ENCODE measurements at places on chromosomes 6 and 20.

DNA sequence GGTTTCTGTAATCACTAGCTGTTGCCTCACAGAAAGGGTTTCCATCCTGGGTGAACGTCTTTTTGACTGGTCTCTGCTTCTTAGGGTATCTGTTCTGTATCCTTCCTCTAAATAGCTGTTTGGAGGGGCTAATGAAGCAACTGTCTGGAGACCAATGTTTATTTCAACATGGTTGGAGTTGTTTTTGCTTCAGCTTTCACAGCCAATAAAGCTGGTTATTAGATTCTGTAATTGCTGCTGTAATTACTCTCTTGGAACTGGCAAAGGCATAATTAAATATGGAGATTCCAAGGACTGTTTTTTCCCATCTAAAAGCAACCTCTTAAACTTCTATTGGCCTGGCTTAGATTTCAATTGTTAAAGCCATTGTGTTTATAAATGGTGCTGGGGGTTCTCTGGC, 31.9 kb downstream of the CHMP4B start:
- DNase-seq = no peak

- no peak for DNase-seq
Observed at GRCh38 chr6:38460186-38460585, 179.5 kb downstream of the BTBD9 start.

- no peak for DNase-seq
Observed at GRCh38 chr6:36692861-36693702, 4.5 kb upstream of the RAB44 start.

DNA sequence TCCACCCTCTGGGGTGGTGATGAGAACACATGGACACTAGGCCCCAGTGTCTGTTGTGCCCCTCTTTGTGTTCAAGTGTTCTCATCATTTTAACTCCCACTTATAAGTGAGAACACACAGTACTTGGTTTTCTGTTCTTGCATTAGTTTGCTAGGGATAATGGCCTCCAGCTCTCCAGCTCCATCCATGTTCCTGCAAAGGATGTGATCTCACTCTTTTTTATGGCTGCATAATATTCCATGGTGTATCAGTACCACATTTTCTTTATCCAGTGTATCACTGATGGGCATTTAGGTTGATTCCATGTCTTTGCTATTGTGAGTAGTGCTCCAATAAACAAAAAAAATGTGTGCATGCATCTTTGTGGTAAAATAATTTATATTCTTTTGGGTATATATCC, 67.4 kb downstream of the RWDD2A start:
- DNase-seq = no peak

- peak; percentile 35 for DNase-seq
Observed at GRCh38 chr20:53872561-53873229, 197.7 kb downstream of the BCAS1 start.

- no peak for DNase-seq
Observed at GRCh38 chr20:18254615-18255014, 33.7 kb upstream of the ZNF133 start.

DNA sequence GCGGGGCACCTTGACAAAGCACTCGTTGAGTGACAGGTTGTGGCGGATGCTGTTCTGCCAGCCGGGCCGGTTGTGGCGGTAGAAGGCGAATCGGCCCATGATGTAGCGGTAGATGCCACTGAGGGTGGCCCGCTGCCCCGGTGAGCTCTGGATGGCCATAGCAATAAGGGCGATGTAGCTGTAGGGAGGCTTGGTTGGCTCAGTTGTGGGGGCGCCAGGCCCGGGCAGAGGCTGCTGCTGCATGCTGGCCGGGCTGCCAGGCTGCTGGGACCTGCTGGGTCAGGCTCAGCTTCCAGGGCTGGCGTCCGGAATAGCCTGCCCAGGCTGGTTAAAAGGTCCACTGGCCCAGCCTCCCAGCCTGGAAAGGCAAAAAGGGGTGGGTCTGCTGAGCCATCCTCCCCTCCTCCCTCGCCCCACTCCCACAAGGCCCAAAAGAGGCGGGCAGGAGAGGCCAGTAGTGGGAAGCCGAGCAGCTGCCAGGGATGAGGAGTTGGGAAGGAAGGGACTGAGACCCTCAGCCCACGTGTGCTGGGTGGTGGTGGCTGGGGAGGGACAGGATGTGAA, at the start of gene FOXS1:
FOXS1 (minus strand) TSS at position 305 of the 564 bp plus-strand sequence; CDS start at position 243, 62 bp downstream.
- DNase-seq = no peak

- no peak for DNase-seq
Observed at GRCh38 chr6:14312587-14312986, 195.0 kb downstream of the CD83 start.

DNA sequence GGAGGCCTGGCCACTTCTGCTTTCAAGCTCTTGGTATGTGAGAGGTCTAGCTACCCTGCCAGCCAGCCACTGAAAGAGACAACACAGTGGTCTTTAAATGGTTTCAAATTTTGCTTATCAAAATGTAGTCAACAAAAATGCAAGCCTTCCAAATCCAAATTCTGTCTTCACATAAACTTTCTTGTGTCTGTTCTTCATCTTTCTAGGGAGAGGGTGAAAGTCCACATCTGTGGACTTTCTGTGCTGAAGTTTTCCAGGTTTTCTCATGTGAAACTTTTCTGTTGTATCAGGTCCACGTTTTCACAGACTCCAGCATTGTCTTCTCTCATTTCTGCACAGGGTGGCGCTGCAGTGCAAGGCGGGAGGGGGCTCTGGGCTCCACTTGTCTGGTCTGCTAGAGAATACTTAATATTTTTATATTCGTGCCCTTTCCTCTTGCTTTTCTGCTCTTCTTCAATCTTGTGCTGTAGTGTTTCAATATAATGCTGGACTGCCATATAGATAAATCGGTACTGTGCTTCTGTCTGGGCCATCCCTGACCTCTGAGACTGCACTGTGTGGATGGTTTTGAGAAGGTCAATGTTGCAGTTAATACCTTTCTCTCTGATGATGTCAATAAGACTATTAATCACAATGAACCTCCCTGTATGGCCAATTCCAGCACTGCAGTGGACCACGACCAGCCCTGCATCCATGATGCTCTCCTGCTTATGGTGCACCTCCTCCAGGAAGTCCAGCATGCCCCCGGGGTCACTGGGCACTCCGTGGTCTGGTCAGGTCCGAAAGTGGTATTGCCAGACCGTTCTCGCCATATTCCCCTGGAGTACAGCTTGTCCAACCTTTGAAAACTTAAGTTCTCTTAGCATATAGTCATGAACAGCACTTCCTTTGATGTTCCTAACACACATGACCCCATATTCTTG, 161.6 kb upstream of the TNFAIP3 start:
- peak; percentile 78 for DNase-seq

- DNase-seq = no peak
Observed at GRCh38 chr6:151576633-151577032, 82.8 kb downstream of the CCDC170 start.

DNA sequence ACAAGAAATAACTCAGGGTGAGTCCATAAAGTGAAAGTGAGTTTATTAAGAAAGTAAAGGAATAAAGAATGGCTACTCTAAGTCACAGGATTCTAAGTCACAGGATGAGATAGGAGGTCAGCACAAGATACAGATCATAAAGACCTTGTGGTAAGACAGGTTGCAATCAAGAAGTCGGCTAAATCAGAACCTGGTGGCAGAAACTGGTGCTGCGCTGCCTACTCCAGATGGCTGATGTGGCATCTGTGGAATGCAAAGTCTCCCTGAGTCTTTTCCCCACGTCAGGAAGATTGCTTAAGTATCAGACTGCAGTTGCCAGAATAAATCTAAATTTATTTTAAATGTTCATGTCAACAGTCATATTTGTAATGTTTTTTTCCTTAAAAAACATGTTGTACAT, 10.7 kb upstream of the KCNK15 start:
- DNase-seq = no peak

DNA sequence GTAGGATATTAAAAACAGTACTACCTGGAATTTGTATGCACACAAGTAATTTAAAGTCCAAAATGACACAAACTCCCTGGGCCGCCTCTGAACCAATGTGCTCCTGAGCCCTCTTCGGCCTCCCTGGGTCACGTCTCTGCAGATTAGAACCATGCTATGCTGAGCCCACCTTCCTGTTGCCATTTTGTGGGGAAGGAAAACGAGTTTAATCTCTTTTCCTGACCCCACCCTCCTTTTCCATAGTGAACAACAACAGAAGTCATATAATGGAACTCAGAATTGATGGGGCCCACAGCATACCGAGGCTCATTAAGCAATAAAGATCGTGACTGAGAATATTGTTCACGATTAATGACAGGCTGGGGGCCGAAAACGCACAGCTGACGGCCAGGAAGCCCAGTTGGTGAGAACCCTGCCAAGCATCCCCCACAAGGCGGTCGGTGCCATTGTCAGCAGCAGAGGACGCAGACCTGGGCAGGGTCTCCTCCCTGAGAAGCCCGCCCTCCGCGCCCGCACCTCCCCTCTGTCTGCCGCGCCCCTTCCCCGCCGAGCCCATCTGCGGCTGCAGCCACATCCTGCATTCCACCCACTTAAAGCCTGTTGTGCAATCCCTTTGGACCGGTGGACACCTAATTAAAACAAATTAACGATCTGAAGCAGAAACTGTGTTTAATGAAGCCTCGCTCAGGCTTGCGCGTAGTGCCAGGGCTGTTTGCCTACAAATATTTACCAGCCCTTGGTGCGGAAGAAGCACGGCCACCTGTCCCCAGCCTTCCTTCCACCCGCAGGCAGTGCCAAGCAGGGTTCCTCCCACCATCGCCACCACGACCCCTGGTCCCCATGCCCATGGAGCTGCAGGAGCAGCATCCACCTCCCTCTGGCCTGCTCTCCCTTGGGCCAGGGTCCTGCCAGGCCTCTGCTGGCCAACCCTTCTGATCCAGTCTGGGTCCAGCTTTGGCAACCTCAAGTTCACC, 68.1 kb downstream of the DLL1 start:
- no peak for DNase-seq

DNA sequence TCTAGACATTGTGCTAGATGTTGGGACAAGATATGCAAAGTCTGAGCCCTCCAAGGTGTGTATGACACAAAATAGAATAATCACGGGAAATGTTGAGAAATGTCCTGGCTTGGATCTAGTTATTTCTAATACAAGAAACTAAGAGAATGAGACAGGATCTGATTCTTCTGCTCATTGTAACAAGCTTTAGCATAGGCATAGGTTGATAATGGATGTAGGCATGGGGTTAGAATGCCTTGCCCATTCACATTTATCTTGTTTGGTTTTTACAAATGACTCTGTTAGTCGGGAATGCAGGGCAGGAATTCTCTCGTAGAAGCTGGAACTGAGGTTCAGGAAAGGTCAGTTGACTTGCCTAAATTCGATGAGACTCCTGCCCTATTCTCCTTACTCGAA, 1.5 kb upstream of the SLC26A8 start:
- no peak for DNase-seq

DNA sequence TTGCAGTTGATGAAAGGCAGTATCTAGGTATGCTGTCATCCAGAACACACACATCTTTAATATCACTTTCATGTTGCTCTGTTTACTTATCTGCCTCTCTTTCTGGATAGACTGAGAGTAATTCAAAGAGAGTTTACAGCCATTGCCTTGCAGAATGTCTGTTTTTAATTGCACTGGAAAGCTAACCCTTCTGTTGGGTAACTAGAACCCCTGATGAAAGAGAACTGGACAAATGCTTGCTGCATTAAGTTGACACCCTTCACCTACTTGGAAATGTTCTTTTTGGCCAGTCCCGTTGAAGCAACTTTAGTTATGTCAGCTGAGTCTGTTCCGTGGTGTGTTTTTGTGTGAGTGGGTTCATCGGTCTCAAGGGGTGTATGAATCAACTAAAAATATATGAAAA, 383.8 kb upstream of the CITED2 start:
- no peak for DNase-seq

DNA sequence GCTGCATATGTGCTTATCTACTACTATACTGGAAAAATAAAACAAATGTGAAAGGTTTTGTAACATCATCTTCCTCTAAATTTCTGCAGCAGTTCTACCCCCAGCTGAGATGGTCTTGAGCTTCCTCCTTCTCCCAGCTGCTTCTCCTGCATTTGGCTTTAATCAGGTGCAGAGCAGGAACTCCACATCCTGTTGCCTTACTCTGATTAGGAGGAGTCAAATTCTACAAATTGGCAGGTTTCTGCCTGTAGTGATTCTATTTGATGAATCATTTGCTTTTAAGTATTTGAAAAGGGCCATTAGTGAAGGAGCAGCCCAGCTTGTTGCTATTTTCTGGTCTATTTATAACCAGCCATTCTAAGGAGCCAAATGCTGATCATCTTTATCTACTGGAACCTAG, 224.5 kb downstream of the GMDS start:
- no peak for DNase-seq

- no peak for DNase-seq
Observed at GRCh38 chr6:38708496-38708895, 5.6 kb upstream of the GLO1 start.

- no peak for DNase-seq
Observed at GRCh38 chr6:7463785-7464184, 74.2 kb downstream of the RIOK1 start.

GRCh38 chr20:54054516-54054915, 15.9 kb downstream of the BCAS1 start:
- no peak for DNase-seq

GRCh38 chr20:59033093-59033492, 958 bp upstream of the ATP5F1E start:
- DNase-seq = no peak

DNA sequence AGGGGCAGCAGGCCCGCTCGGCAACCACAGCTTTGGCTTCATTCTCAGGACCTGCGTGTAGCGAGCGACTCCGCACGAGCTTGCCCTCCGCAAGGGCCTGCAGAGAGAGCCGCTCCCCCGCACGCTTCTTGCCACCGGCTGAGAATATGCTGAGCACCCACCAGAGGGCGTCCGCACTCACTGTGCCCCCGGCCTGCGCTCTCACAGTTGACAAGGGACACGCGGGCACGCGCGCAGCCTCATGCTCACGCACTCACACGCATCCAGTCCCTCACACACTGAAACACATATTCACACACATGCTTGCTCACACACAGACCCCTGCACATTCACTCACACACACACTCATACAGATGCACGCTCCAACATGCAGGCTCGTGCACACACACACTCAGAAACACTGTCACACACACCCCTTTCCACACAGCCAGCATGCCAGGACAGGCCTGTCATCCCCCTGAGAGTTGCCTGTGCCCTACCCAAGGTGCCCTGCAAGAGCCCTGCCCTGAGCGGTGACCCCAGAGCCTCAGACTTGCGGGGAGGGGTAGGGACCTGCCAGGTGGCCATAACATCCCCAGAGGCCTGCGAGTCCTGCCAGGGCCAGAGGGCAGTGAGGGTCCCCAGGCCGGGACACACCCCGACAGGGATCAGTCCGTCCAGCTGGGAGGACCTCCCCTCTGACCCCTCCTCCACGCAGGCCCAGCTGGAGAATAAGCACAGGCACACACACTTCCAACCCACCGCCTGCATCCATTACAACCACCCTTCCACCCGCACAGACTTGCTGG, 174.1 kb downstream of the BMP7 start:
- peak; percentile 59 for DNase-seq

GRCh38 chr6:42720739-42721138, 1.7 kb downstream of the PRPH2 start:
- no peak for DNase-seq

DNA sequence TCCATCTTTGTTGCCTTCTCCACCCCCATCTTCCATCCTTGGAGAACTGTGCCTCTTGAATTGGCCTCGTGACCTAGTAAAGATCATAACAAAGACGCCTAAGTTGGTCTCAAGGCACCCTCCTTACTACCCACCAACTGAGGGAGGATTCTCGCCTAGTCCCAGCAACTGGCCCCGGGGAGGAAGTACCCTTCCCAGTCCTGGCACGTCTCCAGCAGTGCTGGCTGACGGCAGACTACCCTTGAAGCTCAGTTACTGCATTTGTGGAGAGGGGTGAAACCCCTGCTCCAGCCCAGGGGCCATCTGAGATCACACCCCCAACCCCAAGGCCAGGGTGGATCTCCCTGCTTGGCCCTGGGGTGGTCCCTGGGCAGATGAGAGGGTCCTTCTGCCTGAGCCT, 2.1 kb upstream of the OSBPL2 start:
- DNase-seq = no peak

All from activated T-cell treated with anti-CD3 and anti-CD28 coated beads, Interleukin-2, amount 50 U/mL, for 1 hour (primary cell).